ENCODE measurements at places on chromosomes 12 and 14.
A peak's percentile ranks its signal among the peaks of the same experiment; 100 is the strongest.

GRCh38 chr12:2735432-2735831 lies 59.3 kb upstream of the FKBP4 start:
- no peak for DNase-seq

GRCh38 chr12:70733385-70733784 lies 96.2 kb upstream of the PTPRB start:
- peak; percentile 71 for DNase-seq

GRCh38 chr12:105677672-105678071 lies 347.2 kb downstream of the C12orf75 start:
- no peak for DNase-seq

DNA sequence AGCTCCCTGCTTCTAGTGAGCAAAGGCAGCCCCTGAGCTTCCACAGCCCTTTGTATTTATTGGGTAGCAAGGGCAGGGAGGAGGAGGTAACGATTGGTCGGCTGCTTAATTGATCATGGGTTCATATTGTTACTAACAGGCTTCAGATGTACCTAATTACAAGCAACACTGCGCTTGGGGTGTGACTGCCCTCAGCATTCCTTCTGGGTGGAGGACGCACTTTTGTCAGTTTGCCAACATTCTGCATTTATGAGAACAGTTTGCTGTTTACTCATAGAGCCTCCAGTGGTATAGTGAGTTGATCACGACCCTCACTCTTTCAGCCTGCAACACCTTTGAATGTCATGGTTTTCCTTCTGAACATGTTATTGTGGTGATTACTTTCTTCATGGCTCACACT lies 9.6 kb downstream of the TSHR start:
- DNase-seq = no peak

- DNase-seq = no peak
Measured at GRCh38 chr12:91914701-91915100, 230.9 kb downstream of the BTG1 start.

DNA sequence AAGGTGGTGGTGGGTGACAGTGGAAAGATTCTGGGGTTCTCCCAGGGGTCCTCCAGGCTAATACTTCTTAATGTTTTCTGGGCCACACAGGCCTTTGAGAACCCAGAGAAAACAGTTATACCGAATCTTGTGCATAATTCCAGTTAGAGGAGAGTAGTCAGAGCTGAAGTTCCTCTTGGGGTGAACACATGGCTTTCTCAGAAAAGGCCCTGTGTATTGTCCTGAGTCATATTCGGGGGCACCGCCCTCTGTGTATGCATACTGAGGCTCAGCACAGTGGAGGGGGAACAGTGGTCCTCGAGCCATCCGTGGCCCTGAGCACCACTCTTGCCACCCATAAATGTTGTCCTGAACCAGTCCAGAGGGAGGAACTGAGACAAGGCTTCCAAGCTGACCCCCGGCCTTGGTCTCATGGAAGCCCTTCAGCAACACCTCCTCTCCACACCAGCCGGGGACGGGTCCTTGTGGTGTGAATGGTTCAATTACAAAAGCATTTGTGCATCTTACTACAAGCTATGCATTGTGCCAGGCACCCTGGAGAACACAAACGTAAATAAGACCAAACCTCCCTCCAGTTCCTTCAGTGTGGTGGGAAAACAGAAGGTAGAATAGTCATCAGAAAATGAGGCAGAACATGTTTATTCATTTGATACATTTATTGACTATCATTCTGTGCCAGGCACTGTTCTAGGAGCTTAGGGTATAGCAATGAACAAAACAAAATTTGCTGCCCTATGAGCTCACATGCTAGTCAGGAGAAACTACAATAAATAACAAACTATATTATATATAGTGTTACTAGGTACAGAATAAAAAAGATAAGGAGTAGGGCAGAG lies 9.9 kb downstream of the DHRS2 start:
- no peak for DNase-seq

GRCh38 chr14:49310298-49310697 lies 275.9 kb downstream of the RPS29 start:
- no peak for DNase-seq

- no peak for DNase-seq
Measured at GRCh38 chr14:36738269-36738668, 76.6 kb downstream of the PAX9 start.

- no peak for DNase-seq
Measured at GRCh38 chr14:38616959-38617358, 361.1 kb upstream of the CLEC14A start.

GRCh38 chr12:58026897-58027891 lies 85.8 kb downstream of the ATP23 start:
- DNase-seq = no peak

DNA sequence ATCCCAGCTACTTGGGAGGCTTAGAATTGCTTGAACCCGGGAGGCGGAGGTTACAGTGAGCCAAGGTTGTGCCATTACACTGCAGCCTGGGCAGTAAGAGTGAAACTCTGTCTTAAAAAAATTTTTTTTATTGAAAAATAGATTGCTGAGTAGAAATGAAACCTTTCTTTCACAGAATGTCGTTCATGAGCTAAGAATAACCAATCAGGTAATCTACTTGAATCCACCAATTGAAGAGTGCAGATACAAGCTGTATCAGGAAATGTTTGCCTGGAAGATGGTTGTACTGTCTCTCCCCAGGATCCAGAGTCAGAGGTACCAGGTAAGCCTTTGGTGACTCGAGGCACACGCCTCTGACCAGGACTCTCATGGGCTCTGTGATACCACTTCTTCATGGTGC lies 27.0 kb downstream of the DYNC1H1 start:
- no peak for DNase-seq

DNA sequence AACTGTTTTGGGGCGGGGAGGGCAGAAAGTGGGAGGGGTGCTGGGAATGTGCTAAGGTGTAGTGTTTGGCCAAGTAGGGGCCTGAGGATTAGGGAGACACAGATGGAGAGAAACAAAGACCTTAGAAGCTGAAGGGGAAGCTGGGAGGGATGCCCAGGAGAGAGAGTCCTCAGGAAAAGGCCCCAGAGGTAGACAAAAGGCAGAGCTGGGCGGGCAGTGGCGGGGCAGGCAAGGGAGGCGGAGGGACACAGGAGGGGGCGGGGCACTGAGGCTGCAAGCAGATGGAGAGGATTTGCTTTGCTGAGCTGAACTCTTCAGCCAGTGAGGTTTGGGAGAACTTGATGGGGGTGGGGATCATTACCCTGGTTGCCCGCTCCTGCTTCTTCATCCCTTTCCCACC lies 2.8 kb downstream of the PTMS start:
- peak; percentile 33 for DNase-seq
